ENCODE measurements at places on chromosomes 6 and 20.

DNA sequence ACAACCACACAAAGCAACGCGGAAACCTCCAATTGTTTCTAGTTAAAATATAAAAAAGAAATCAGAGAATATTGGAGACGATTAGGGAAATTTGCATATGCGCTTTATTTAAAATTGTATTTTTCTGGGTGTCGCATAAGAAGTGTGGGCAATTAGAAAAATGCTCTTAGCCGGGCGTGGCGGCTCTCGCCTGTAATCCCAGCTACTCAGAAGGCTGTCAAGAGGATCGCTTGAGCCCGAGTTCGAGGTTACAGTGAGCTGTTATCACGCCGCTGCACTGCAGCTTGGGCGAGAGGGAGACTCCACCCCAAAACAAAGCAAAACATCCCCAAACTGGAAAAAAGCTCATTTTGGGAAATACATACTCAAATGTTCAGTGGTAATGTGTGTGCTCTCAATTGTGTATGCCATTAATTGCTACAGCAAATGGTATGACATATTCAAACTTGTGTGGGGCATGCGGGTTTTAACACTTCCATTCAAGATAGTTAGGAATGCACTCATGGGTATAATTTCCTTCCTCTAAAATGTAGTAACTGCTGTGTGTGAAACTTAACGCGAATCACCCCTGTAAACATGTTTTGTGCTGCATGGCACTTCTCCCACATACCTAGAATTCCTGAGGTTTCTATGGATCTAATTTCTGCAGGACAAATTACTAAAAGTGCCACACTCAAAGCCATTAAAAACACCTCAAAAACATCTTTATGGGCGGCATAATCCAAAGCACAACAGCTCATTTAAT is 54.7 kb upstream of the HFE start:
- no peak for DNase-seq

- DNase-seq: no peak
These were observed 446.6 kb upstream of the JAG1 start for GRCh38 chr20:11120431-11120830.

- DNase-seq: no peak
These were observed 3.4 kb upstream of the SRC start for GRCh38 chr20:37342231-37343177.

DNA sequence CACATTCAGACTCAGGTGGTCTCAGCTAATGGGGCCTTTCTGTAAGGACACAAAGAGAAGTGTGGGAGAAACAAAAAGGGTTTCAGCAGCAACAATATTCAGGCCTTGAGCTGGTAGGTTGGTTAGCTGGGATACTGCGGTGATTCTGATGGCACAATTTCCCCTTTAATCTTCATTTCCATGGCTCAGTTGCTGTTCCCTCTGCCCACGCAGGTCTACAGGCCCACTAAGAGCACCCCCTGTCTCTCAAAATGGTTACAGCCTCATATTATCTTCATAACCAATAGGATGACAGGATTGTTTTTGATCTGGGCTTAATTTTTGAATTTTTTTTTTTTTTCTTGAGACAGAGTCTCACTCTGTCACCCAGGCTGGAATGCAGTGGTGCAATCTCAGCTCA is 48.9 kb downstream of the MYB start:
- no peak for DNase-seq

Data from non-pigmented ciliary epithelial cell (primary cell).